HTR-8/SVneo (cell line): ENCODE measurements at places on chromosomes 6 and 20.

GRCh38 chr6:30344191-30344867, 627 bp upstream of the RPP21 start:
- no peak for DNase-seq

DNA sequence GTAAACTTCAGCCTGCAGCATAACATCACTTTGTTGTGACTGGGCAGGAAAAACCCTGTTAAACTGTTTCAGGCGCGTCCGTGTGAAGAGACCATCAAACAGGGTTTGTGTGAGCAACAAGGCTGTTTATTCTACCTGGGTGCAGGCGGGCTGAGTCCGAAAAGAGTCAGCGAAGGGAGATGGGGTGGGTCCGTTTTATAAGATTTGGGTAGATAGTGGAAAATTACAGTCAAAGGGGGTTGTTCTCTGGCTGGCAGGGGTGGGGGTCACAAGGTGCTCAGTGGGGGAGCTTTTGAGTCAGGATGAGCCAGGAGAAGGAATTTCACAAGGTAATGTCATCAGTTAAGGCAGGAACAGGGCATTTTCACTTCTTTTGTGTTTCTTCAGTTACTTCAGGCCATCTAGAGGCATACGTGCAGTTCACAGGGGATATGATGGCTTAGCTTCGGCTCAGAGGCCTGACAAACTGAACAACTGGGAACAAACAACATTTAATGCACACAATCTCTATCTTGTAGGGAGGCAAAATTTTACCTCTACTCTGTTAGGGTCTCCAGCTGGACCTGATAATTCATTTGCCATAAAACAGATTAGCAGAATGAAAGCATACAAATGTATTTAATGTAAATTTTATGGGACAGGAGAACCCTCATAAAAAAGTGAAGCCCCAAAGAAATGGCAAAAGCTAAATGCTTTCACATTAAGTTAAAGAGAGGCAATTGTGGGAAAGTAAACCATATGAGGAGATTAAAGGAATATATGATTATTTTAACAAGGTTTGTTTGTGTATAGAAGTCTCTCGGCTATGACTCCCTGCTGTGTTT, 58.3 kb upstream of the HFE start:
- DNase-seq, result no peak

GRCh38 chr6:91173186-91173585, 586.3 kb upstream of the MAP3K7 start:
- no peak for DNase-seq

- no peak for DNase-seq
These were observed 88.2 kb upstream of the BHLHE23 start for GRCh38 chr20:63094767-63095499.
